ENCODE measurements at places on chromosomes 1 and 21.

- no peak for DNase-seq
Observed at GRCh38 chr21:43745772-43746517, 27.0 kb downstream of the PDXK start.

DNA sequence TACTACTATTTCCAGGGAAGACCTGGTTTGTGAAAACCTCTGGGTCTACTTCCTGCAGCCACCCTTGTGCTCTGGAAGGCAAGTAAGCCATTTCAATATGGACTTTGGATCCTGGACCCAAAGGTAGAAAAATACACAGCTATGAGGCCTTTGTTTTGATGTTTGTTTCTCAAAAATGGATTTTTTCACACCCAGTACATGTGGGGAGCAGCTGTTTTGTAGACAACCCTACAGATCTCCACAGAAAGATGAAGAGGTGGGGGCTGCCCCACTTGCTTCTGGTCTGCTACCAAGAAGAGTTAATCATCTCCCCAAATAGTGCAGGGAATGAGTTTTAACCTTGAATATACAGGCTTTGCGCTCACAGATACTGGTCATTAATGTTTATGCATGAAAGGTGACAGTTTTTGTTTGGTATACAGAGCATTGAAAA is 29.2 kb downstream of the ZNF281 start:
- DNase-seq = no peak

DNA sequence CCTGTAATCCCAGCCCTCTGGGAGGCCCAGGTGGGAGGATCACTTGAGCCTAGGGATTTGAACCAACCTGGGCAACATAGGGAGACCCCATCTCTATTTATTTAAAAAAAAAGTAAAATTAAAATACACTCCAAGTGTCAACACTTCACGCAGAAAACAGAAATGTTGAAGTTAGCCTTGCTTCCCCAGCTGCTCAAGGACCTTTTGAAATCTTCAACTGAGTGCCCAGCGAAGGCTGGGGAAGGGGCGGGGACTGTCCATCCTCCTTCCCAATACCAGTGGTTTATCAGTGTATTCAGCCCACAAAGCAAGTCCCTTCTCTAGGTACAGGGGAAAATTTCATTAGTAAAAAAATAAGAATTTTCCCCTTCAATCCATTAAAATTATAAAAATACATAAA is 2.2 kb upstream of the DNAJC28 start:
- no peak for DNase-seq

DNA sequence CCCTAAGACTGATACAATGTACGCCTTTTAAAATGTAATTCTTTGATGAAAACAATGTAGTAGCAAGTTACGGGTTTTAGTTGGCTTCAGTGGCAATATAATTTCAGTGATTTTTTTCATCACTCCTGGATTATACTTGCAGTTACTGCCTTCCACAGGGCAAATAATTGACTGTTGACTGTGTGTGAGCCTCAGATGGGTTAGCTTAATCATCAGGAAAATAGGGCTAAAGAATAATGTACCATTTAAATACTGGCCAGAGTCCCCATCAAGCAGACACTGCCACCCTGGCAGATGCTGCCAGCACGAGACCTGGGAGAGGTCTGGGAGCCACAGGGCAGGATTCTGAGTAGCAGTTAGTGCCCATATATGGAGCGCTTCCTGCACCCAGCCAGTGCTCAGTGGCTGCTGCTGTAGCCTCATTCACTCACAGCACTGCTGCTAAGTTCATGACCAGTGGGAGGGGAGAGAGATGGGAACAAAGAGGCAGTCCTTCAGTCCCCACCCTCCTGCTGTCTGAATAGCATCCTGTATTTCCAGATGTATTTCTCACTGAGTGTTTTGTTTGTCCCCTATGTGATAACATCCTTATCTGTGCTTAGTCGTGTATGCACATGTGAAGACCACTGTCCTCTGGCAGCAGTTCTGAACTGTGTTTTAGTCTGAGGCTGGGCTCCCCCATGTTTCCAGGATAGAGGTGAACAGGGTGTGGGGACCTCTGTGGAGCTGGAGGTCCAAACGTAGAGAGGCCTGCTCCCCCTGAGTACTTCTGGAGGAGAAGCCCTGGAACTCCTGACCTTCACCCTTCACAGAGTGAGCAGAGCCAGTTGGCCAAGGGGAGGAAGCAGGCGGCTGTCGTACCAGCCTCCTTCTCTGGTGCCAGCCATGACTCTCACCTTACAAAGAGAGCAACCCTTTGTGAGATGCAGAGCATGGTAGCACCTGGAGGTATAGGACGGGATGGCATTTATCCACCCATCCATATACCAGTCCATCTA is 80.4 kb downstream of the ADARB1 start:
- DNase-seq = no peak

DNA sequence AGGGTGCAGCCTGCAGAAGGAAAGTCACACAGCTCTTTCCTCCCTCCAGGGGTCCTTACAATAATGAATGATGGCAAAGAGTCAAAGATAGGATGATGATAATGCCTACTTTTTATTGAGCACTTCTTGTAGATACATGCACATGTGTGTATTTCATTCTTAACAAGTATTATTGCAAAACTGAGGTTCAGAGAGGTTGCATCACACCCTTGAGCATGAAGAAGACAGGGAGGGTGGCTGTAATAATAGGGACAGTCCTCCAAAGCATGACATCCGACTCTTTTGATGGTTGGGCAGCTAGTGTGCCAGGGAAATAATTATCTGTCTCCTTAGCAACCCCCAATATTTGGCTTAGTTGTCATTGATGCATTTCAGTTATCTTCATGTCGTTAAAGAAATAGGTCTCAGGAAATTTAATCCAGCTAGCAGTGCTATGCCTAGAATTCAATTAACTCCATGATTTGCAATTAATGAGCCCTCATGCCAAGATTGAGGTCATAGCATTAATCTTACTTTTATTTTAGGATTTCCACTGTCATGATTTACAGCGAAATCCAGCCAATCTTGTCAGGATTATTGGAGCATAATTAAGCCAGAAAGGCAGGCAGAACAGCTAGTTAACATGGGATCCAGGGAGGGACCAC is 35.0 kb downstream of the DNAJC6 start:
- no peak for DNase-seq

DNA sequence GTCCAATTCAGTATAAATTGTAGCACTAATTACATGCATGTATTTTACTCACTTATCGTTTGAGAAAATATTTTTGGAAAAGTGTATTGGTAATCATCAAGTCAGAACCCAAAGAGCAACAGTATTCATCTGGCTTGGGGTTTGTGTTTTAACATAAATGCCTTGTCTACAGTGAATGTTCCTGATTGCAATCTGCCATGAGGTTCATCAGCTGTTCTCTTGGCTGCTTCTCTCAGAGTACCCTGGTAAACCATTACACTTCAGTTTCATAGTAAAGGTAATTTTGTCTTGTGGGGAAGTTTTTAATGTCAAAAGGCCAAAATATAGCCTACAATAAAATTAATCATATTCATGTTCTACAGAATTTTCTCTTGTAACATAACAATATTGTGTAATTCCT is 150.3 kb downstream of the IFI44 start:
- no peak for DNase-seq

- DNase-seq = no peak
Observed at GRCh38 chr1:102097451-102097850, 100.7 kb upstream of the OLFM3 start.

- no peak for DNase-seq
Observed at GRCh38 chr1:1264026-1264425, 9.6 kb downstream of the UBE2J2 start.

- no peak for DNase-seq
Observed at GRCh38 chr1:198655459-198656121, 16.8 kb downstream of the PTPRC start.

- DNase-seq = no peak
Observed at GRCh38 chr1:117339866-117340700, 27.2 kb upstream of the MAN1A2 start.

GRCh38 chr1:16117936-16118335 is 37.9 kb downstream of the EPHA2 start:
- no peak for DNase-seq

DNA sequence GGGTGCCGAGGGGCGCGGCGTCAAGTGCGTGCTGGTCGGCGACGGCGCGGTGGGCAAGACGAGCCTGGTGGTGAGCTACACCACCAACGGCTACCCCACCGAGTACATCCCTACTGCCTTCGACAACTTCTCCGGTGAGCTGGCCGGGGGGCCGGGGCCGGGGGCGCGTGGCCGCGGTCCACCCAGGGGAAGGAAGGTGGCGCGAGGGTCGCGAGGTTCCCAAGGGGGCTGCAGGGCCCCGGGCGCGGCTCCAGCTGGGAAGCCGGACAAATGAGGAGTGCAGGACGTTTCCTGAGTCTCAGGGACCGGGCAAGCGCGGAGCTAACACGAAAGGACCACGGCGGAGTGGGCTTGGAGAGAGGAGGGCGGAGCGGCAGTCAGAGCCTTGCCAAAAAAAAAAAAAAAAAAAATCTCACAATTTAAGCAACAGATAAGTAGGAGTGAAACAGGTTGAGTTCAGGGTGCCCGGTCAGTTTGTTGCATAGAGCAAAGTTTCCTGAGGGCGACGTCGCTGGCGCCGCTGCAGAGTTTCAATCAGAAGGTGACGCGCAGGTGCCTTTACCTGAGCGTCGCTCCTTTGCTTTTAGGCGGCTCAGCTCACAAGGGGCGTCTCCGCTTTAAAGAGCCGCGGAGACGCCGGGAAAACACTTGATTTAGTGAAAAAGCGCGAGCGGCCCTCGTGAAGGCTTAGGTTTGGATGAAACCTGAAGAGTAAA is 750 bp downstream of the RHOU start:
- peak; percentile 24 for DNase-seq

DNA sequence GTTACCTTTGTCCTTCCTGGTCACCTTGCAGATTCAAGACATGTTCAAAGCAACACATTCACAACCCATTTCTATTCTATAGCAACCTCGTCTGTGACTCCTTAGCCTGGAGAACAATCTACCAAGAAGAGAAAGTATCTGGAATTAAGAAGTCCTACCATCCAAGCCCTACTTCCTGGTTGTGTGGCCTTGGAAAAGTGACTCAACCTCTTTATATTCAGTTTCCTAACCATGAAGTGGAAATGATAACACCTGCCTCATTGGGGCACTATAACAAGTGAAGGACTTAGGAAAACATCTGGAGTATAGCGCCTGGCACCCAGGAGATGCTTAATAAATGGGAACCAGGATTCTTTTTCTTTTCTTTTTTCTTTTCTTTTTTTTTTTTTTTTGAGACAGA is 36.5 kb upstream of the SRRM1 start:
- DNase-seq = no peak

DNA sequence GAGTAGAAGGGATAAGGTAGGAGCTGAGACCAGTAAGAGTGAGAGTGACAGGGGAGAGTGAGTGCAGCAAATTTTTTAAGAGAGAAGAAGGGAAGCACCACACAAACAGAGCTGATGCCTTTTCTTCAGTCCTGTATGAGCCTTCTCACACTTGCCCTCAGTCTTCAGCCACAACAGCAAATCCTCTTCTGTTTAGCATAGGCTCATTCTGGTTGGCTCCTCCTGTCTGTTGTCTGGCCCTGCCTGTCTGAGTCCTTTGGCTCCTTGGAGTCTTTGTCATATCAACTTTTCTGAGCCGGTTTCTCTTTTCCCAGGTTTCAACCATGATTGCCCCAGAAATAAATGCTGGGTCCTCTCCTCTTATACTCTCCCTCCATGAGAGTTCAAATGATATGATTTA is 12.7 kb upstream of the CASQ1 start:
- DNase-seq = no peak

DNA sequence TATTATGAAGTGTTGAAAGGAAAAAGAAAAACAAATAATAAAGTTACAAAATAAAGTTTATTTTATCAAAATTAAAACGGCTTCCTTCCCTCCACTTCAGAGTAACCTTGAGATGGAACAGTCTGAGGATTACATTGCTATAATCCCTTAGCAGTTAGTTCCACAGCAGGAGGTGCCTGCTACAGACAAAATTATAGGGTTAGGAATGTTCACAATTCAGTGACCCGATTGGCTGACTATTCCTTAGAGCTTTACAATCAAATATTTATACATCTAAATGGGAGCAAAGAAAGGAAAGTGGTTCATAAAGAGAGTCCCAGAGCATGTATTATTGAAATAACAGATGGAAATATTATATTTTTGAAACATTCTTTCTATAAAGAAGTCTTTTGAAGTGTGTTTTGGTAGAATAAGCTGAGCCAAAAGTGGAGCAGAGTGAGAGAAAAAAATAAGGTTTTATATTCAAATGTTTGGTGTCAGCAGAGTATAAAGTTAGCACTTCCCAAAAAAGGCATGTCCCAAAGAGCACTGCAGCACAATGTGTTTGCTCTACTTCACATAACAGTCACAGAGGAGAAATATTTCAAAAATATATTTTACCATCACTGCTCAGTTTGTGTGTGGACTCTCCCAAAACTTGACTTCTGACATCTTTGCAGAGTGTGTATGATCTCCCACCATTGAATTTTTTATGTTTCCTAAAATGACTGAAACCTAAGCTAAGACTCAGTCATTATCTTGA is 71.4 kb upstream of the GORAB start:
- peak; percentile 39 for DNase-seq

DNA sequence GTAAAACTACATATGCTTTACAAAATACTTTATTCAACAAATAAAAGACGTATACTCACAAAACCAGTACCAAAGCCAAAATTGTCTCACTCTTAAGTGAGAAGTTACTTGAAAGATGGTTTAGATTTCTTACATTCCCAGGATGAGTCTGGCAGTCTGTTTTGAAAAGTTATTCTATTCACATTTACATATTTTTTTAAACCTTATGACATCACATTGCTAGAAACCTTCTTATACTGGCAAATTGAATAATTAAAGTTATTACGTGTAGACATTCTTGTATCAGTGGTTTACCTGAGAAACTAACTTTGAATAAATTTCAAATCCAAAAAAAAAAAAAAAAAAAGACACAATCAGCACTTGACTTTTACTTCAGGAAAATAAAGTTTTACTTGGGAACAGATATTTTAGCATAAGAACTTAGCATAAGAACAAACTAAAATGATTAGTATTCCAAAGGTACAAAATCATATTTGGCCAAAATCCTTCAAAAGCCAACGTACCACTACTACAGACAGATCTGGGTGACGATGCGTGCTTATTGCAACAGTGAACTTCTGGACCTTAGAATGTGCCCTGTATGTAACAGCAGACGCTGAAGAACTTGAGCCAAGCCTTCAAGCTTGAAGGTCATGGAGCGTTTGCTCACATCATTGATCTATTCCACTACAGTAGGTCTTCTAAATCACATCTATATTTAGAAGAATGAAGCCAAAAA is 2.5 kb downstream of the CDC42BPA start:
- DNase-seq = peak; percentile 14

GRCh38 chr21:33229099-33229783 is 497 bp upstream of the IFNAR2 start:
- DNase-seq = peak; percentile 64

DNA sequence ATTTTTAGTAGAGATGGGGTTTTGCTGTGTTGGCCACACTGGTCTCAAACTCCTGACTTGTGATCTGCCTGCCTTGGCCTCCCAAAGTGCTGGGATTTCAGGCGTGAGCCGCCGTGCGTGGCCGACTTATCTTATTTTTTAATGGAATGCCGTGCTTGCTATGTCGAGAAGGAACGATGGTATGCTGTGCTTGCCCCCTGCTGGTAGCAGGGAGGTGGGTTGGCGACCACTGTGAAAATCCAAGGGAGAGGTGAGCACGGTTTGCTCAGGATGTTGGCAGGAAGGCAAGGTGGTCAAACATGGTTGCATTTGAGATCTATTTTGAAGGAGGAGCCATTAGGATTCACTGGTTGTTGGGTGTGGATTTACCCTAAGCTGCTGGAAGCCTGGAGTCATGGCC is 45.8 kb upstream of the RCC2 start:
- DNase-seq = peak; percentile 7

GRCh38 chr1:116161877-116162390 is 50.7 kb downstream of the MAB21L3 start:
- no peak for DNase-seq
